Adrenal gland (tissue), 19 donors: ENCODE measurements at places on chromosomes 2 and 18. TPM values are rescaled to one million over a fixed set of nuclear protein-coding genes. Genes with fewer than 3 reads are reported as not detected.

C2orf74 gene
- 26.7 TPM for total RNA-seq

GRCh38 chr2:152539424-152539823 is 177.8 kb downstream of the PRPF40A start:
- no peak for DNase-seq

DNA sequence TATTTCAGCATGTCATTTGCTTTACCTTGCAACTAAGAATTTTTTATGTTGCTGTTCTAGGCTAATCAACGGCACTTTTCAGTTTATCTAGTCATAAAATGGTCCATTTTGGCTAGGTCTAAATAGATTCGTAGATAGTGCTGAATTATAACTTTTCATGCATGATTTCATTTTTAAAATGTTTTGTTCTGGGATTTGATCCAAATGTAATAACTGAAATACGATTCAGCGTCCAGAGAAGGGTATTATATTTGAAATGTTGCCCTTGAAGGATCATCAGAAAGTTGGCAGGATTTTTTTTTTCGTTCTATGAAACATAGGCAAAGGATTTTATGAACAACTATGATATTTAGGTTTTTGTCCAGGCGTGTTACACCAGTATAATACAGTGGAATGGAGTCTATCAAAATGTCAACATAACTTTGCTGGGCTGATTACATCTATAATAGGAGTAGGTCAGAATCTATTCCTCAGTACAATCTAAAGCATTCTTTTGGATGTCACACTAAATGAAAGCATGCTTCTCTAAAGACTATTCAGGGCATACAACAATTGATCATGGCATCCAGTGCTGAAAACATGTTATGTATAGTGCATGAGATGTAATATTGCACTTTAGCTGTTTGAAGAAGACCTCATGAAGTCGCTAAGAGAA is 24.8 kb downstream of the TTC27 start:
- no peak for DNase-seq

G6PC2 gene
- total RNA-seq: not detected

DNA sequence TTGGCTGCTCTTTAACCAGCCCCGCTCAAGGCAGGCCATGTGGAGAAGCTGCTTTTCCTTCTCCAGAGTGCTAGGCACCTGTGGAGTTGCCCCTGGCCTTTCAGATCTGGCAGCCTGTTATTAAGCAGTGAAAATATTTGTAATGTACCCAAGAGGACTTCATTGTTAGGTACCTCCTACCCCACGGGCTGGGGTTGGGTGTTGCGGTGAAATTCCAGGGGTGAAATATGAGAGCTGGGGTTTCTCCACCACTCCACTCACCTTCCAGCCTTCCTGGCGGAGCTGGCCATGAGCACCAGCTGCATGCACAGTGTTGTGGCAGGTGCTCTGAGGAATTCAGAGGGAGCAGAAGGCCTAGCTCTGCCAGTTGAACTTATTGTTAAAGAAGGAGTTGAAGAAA is 39.1 kb downstream of the NTSR2 start:
- DNase-seq: no peak

DNA sequence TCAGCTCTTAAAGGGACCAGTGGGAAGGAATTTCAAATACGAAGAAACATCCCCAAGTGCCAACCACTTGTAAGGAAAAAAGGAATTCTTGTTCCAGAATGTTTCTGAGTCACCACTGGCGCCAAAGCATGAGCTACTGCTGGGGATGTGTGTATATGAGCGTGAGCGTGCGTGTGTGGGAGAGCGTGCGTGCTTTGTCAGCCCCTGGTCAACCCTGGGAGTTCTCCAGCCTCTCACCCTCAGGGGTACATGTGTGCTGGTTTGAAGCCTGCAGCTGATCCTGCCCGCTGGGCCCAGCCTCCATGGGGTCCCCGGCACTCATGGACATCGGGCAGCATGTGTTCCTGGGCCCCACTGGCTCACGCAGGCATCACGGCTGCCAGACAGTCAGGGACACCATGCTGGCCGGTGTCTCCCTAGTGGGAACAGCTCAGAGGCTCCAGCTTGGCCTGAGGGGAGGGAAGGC is 17.1 kb downstream of the HS6ST1 start:
- DNase-seq: peak; percentile 66
